ENCODE measurements at places on chromosomes 13 and 19. TPM values are rescaled to one million over a fixed set of nuclear protein-coding genes. Genes with fewer than 3 reads are reported as not detected.

The ATP1A3 gene
- not detected for total RNA-seq

The MYH14 gene
- total RNA-seq: not detected

The ZNF99 gene
- total RNA-seq: not detected

The MPND gene
- 2.9 TPM for total RNA-seq

The METTL21C gene
- not detected for total RNA-seq

The NECTIN2 gene
- total RNA-seq: 127 TPM

The TPTE2 gene
- not detected for total RNA-seq

The ELSPBP1 gene
- total RNA-seq: not detected

All from placental pericyte (primary cell).